ENCODE measurements at places on chromosomes 6 and 20. TPM values are rescaled to one million over a fixed set of nuclear protein-coding genes. Genes with fewer than 3 reads are reported as not detected.

ZFP57 gene
- polyA plus RNA-seq, result not detected

KCNB1 gene
- 2.5 TPM for polyA plus RNA-seq

MACROD2 gene
- 0.87 TPM for polyA plus RNA-seq

ROMO1 gene
- 379 TPM for polyA plus RNA-seq

NFATC2 gene
- 0.18 TPM for polyA plus RNA-seq

SLC35F1 gene
- polyA plus RNA-seq, result 0.05 TPM

DBNDD2 gene
- polyA plus RNA-seq, result 151 TPM

CLDN20 gene
- polyA plus RNA-seq, result not detected

WFDC2 gene
- polyA plus RNA-seq, result 0.22 TPM

HLA-DOB gene
- 0.25 TPM for polyA plus RNA-seq

PNPLA1 gene
- not detected for polyA plus RNA-seq
